ENCODE measurements at places on chromosomes 4 and X.

- no peak for DNase-seq
Measured at GRCh38 chrX:50168241-50168687, 32.5 kb downstream of the AKAP4 start.

- no peak for DNase-seq
Measured at GRCh38 chrX:110145854-110146253, 142.9 kb downstream of the TMEM164 start.

GRCh38 chrX:129640737-129641136 lies 14.0 kb downstream of the APLN start:
- no peak for DNase-seq

DNA sequence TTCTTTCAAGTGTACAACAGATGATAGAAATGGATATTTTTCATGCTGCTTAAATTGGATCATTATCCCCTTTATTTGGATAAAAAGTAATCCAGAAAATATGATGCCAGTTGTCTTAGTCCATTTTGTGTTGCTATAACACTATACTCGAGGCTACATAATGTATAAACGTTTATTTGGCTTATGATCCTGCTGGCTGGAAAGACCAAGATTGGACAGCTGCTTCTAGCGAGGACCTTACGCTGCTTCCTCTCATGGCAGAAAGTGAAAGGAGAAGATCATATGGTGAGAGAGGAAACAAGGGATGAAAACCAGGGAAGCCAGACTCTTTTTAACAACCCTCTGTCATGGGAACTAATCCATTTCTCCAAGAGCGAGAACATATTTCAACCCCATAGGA lies 102.7 kb downstream of the TRAM1L1 start:
- DNase-seq: no peak

DNA sequence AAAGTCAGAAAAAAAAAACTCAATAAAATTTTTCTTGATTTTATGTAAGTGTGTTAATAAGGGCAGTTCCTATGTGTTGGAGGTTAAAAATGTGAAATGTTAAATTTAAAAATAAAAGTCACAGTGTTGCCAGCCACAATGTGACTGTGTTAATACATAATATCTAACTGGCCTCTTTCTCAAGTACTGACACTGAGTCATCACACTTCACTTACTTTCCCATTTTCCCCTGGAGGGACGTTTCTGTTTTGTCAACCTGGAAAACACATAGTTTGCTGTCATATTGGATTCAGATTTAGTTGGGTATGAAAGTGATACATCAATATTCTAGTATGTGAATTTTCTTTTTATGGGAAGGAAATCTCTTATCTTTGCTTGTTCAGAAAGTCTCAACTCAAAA lies 46.4 kb downstream of the ARHGEF38 start:
- no peak for DNase-seq

All from activated T-cell treated with anti-CD3 and anti-CD28 coated beads for 48 hours (primary cell).